ENCODE measurements at places on chromosomes 16 and 17.

- DNase-seq = no peak
These were observed 125.4 kb downstream of the MRTFB start for GRCh38 chr16:14196539-14196938.

GRCh38 chr16:69886726-69887125 is 64.4 kb upstream of the CLEC18A start:
- DNase-seq = no peak

DNA sequence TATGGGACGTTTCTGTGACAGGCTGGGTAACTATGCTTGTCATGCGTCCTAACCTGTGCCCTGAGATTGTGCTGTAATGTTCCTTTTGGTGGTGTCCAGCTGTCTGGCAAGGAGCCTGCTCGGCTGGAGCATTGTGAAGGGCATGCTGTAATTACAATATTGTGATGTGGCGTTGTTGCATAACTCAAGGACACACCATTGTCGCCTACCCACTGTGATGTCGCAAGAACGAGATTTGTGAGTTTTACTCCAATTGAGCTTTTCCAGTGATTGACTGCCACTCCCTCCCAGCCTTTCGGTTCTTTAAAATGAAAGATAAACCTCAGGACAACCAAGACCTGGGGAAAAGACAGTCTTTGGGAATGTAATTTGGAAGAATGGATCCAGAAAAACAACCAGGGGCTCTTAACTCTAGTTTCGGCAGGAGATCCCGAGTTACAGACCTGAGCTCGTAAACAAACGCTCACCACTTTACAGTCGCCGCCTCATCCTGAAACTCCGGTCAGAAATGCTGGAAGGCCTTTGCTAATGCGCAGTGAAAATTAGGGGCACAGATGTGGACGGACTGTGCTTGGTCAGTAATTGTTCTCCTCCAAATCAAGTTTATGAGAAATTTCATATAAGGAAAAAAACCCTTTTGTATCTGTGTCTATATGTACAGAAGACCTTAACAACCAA is 1.3 kb downstream of the ZNF750 start:
- no peak for DNase-seq

DNA sequence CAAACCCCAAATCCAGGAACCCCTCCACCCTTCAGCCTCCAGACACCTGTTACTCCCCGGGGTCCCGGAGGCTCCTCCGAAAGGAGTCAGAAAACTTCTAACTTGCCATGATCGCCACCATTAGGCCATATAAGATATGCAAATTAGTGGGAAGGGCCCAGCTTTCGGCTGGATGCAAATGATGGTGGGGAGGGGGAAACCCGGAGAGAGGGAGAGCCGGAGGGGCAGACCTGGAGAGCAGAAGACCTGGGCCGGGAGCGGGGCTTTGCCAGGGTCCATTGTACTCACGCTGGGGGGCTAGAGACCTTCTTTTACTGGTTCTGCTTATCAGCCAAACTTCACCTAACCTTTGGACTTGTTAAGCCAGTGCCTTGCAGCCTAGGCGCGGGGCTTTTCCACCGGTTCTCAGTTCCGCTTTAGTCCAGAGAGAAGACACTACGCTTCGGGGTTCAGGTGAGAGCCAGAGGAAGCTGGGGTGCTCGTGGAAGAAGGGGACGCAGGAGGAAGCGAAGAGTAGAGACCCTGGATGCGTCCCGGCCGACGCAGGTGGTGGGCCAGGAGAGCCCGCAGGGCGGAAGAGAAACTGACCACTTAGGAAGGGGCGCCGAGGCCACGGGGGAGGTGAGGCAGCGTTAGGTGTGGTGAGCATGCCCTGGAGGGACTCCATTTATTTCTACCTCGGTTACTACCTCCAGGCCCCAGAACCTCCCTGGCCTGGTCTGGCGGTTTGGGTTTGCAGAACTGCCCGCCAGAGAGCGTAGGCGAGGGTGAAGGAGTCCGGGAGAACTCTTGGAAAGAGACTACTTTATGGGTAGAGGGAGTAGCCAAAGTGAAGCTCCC is at the start of gene HNF1B:
HNF1B (minus strand) TSS at position 99 of the 840 bp plus-strand sequence. CDS start 175 bp downstream, outside the sequence.
- no peak for DNase-seq

GRCh38 chr17:5408186-5408585 is 11.3 kb downstream of the NUP88 start:
- DNase-seq = no peak

DNA sequence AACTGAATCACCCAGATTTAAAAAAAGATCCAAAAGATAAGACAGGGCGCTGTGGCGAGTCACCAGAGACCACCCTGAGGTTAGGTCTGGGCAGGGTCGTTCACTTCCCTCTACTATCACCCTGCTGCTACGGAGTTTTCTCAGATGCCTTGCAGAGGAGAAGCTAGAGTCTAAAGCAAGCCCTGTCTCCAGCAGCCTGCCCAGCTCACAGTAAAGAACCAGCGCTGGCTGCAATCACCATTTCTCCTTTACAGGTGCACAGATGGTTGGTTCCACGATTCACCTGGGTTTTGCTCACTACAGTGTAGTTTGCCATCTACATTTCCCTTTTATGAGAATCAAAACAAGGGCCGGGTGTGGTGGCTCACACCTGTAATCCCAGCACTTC is 71.3 kb downstream of the SRCIN1 start:
- no peak for DNase-seq

- no peak for DNase-seq
These were observed 94.5 kb downstream of the METRNL start for GRCh38 chr17:83173914-83174361.
